ENCODE measurements at places on chromosomes 2 and 18.

DNA sequence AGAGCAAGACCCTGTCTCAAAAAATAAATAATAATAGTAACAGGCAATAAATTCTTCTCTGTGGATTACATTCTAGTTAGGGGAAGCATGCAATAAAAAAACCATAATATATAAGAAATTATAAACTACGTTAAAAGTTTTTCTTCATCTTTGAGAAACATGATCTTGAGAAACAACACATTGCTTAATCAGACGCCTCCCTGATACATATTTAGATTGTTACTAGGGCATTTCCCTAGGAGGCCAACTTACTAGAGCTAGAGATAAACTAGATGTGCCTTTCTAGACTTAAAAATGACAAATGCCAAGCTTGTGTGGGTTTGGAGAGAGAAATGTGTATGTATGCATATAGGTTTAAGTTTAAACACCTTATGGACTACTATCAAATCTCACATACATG lies 76.3 kb upstream of the GALNT5 start:
- DNase-seq = no peak

- DNase-seq = no peak
These were observed 30.1 kb downstream of the HS1BP3 start for GRCh38 chr2:20620696-20621365.

DNA sequence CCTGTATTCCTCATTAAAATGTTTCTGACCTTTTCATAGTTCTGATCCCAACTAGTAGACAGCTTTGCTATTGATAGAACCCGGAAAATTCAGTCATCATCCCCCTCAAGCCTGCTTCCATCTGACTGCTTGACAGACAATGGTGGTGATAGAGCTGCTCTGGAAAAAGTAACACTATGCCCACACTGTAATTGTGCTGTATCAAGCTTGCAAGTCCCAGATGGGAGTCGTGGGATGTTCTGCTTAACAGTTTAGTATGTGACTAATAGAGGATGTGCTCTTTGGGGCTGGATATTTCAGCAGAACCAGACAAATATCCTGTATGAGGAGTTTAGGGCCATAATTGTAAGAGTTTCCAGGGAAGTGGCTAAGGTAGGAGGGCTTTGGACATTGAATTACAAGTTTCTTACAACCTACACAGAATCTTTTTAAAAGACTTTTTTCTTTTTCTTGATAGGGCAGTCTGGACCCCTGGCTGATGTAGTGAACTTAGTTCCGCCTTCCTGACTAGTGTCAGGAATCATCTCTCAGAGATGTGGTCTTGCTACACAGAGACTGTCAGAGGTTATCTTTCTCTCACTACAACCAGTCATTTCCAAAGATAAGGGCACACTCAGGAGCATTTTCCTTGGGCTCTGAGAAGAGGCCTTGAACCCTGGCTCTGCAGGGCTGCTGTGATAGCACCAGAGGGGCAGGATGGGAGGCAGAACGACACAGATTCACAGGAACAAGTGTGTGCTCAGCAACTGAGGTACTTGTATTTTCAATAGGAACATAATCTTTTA lies 158.0 kb upstream of the RBMS1 start:
- DNase-seq = no peak

DNA sequence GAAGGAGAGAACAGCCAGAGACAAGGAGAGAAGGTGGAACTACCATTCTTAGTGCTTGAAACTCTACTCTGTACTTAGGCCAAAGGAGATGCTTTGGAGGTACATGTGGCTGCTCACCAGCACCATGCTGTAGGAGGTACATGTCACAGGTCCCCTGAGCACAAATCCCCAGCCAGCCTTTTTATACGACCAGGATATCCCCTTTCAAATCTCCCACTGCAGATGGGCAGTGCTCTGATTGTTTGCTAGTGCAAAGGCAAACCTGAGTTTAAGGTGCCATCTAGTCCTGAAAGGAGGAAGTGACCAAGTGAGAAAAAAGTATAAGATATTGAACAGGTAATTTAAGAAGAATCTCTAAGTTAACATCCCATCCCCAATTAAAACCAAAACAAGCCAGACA lies 17.1 kb upstream of the TTC21B start:
- DNase-seq = no peak

DNA sequence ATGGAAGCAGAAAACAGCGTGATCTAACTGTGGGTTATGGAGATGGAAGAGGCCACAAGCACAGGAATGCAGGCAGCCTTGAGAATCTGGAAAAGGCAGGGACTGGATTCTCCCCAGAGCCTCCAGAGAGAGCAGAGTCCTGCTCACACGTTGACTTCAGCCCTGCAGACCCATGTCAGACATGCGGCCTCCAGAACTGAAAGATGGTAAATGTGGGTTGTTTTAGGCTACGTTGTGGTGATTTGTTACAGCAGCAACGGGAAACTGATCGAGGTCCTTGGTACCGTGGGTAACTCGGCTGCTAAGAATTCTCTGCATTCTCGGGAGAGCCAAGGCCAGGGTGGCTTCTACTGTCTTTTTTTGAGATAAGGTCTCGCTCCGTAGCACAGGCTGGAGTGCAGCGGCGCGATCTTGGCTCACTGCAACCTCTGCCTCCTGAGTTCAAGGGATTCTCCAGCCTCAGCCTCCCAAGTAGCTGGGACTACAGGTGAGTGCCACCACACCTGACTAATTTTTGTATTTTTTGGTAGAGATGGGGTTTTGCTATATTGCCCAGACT lies 97.1 kb downstream of the ACKR3 start:
- DNase-seq = no peak

GRCh38 chr2:226609366-226609765 lies 190.3 kb downstream of the IRS1 start:
- DNase-seq = no peak

DNA sequence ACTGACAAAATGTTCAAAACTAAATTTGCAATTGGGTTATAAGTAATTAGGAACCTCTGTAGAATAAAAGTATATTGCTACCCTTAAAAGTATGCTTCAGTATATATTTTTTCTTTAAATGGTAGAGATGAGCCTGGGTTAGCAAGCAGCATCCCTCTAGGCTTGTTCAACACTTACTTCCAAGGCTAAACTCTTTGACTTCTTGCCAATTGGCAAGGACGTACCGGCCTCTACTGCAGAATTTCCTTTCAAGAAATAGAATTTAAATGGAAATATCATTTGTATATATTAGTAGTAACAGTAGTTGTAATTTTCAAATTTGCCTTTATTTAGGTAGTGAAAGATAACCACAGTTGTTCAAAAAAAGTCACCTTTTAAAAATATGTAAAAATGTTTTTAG lies 105.1 kb upstream of the SLC38A11 start:
- no peak for DNase-seq

DNA sequence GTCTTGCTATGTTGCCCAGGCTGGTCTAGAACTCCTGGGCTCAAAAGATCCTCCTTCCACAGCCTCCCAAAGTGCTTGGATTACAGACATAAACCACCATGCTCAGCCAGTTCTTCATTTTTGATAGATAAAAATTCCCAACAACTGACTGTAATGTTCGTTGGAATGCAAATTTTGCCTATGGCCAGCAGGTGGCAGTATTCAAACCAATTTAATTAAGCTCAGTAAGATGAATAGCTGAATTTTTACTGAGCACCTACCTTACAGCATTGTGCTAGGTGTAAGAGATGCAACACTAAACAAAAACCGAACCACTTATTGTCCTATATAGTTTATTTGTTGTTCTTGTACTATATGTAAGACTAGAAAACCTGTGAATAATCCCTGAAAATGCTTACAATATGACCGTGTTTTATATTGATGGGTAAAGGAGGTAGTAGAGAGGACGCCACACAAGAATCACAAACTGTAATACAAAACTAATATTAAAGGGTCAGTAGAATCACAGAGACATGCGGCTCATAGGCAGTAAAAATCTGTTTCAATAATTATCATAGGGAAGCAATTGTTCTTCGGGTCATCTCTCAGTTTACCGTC lies 8.2 kb upstream of the TMEM182 start:
- DNase-seq = peak; percentile 14

DNA sequence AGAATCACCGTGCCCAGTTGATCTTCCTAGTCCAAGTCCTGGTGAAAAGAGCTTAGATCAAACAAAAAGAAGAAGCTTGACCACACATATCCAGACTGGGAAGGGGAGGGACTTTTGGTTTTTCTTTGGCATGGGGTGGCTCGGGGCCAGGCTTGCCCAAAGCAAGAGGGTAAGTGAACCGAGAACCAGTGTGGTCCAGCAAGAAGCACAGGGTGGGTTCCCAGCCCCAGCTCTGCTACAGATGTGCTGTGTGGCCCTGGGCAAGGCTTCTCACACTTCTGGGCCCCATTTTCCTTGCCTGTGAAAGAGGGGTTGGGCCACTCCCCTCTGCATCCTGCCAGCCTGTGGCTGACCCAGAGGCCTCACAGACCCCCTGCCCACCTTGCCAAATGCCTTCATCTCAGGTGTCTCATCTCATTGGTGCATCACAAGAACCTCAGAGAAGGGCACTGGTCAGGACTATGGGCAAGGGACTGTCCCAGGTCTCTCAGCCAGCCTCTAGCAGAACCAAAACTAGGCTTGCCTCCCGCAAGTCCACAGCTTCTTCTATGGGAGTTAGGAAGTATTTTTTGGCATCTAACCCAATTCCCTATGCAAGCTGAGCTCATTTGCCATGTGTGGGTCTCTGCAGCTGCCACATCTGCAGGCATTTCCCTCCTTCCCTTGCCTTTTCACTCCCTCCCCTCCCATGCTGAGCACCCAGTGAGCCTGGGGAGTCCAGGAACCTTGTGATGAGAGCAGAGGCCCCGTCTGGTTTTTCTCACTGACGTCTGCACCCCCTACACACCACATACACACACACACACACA lies 6.9 kb downstream of the ATP6V1B1 start:
- DNase-seq = no peak

DNA sequence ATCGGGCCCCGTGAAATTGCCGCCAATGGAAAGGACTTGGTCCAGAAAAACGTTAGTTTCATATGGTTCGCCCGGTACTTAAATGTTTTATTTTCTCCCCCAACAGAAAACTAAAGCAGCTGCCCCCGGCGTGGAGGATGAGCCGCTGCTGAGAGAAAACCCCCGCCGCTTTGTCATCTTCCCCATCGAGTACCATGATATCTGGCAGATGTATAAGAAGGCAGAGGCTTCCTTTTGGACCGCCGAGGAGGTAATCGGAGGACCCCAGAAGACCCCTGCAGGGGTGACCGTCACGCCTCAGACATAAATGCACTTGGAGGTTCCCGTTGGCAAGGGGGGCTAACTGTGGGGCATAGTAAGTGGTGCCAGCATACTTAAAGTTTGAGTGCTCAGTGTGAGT lies 742 bp downstream of the RRM2 start:
- no peak for DNase-seq

- no peak for DNase-seq
These were observed 367.2 kb downstream of the MTX2 start for GRCh38 chr2:176636401-176636800.

GRCh38 chr2:230234845-230235244 lies 9.3 kb downstream of the SP140 start:
- DNase-seq = no peak

DNA sequence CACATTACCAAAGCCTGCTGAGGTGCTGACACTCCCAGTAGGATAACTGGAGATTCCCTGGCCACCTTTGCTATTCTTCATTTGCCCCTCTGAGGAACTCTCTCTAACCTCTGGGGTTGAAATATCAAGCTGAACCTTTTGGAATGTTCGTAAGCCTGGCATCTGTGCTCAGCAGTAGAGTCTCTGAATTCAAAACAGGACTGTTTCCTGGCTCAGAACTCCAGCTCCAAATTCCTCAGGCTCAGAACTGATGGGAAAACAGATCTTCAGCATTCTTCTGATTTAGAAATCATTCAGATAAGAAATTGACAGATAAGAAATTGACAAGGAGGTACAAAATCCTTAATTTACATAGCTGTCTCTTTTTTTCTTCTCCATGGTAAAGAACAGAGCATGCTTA lies 22.2 kb upstream of the POU3F3 start:
- no peak for DNase-seq

DNA sequence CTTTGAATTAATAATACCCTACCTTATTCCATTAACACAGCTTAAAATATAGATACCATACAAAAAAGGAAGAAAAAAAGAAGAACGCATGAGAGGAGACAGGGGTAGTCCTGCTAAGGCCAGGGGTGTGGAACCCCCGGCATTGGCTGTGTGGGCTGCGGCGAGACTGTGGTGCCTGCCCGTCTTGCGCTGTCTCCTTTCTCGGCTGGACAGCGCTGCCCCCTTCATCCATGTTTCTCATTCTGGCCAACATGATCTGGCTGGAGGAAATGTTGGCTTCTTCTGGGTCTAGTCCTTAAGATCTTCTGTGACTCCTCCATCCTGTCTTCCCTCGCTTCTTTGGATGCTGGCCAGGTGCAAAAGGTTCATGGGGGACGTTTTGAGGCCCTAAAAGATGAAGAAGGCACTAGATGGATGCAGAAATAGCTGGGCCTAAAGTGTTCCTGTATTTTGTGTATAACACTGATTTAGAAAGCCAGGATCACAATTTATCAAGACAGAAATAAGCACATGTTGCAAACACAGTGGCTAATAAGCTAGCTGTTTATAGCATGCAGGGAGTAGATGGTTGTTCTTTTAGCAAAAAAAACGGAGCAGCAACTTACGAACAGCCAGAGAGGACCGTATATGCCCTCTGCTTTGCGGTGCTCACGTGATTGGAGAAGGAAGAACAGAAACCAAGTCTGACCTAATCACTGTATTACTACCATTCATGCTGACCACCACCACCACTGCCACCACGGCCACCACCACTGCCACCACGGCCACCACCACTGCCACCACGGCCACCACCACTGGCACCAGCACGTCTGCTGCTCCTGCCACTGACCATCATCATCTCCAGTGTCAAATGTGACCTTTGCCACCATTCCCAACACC lies 71.7 kb upstream of the ASB18 start:
- no peak for DNase-seq

GRCh38 chr2:207151048-207151447 lies 14.7 kb downstream of the KLF7 start:
- no peak for DNase-seq

DNA sequence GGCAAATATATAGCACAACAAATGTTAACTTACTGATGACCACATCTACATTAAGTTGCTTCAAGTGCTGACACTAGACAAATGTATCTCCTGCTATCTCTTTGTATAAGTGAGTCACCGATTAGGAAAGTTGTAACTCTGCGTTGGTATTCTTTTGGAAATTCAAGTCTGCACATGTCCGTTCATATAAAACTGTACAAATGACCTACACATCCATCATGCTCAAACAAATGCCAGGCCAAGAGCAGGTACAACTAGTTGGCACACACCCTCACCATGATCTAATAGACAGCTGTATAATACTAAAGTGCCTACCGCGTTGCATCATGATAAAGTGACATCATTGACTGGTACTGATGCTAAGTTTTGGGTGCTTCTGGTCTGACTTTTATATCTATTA lies 141.1 kb downstream of the RBMS1 start:
- DNase-seq = no peak

DNA sequence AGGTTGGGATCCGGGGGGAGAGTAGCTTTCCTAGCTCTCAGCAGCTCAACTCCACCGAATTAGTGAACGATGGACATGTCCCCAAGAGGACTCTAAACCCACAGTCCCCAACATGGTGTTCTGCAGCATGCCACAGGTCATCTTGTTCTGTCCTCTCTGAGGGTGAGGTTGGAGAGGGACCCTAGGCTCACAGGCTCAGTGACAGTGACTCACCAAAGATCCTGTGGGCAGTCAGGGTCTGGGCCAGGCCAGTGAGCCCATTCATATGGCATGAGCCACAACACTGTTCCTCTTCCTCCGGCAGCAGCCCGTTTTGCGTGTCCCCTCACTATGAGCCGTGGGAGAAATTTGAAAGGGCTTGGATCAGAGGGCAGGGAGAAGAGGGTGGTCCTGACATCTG lies 2.8 kb upstream of the SLC20A1 start:
- no peak for DNase-seq

Data from endothelial cell (in vitro differentiated cells).